Omental fat pad (tissue), 4 donors: ENCODE measurements at places on chromosomes 7 and 10. TPM values are rescaled to one million over a fixed set of nuclear protein-coding genes. Genes with fewer than 3 reads are reported as not detected.

Gene HTRA1
- total RNA-seq: 92.8 TPM

Gene ACHE
- total RNA-seq: 0.96 TPM

Gene GPNMB
- total RNA-seq: 134 TPM

Gene RET
- total RNA-seq: 0.84 TPM

Gene GPC2
- not detected for total RNA-seq

Gene TCTN3
- 27.1 TPM for total RNA-seq

Gene LIPF
- total RNA-seq: not detected

Gene SAMD8
- total RNA-seq: 39.9 TPM

Gene OR9A2
- not detected for total RNA-seq

Gene CPXM2
- total RNA-seq: 19.2 TPM

Gene BMPR1A
- total RNA-seq: 33.6 TPM

Gene FAM20C
- 25.5 TPM for total RNA-seq

Gene MCM10
- 3.3 TPM for total RNA-seq

Gene VWDE
- 0.25 TPM for total RNA-seq

Gene SFTPA1
- total RNA-seq: not detected

Gene IDI2
- not detected for total RNA-seq

Gene NODAL
- not detected for total RNA-seq

Gene TMEM225B
- 0.84 TPM for total RNA-seq

Gene LIPM
- total RNA-seq: not detected

Gene KLF14
- 1.0 TPM for total RNA-seq
